Fibroblast of villous mesenchyme (primary cell): ENCODE measurements at places on chromosomes 4 and X.

- DNase-seq = peak; percentile 63
Observed at GRCh38 chr4:94448815-94449375, 2.8 kb upstream of the PDLIM5 start.

- no peak for DNase-seq
Observed at GRCh38 chr4:152189451-152190179, 346.3 kb downstream of the FBXW7 start.

DNA sequence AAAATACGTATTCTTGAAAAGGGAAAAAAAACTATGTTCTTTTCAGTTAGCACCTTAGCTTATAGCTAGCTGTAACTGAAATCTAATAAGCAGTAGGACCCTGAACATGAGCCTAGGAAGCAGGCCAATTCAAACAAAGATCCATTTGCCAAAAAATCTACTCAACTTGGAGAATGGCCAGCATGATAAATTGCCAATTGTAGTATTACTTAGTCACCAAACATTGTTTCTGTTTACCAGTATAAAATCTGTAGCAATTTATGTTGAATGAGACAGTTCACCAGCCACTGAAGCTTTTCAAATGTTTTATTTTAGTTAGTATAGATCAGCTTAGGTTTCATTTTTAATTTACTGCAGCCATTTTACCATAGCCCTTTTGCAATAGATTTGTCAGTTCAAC, 323.6 kb upstream of the DIPK2B start:
- peak; percentile 17 for DNase-seq

DNA sequence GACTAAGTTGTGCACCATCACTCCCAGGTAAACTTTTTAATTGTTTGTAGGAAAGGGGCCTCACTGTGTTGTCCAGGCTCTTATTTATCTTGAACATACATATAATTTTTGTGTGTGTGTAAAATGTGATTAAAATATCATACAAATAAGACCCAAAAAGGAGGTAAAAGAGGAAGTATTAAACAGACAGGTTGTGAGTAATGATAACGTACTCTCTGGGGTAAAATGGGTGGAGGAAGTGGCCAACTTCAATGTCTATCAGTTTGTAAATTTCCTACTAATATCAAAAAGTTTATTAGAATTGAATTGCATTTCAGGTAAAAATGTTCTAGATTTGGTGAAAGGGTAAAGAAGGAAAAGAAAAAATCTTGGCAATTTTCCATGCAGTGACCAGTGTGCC, 48.8 kb downstream of the SULT1E1 start:
- no peak for DNase-seq

- peak; percentile 75 for DNase-seq
Observed at GRCh38 chr4:187387739-187388138, 607.8 kb upstream of the ZFP42 start.

- no peak for DNase-seq
Observed at GRCh38 chr4:106930522-106930921, 105.6 kb downstream of the DKK2 start.

- no peak for DNase-seq
Observed at GRCh38 chr4:147425019-147425418, 55.9 kb upstream of the EDNRA start.

DNA sequence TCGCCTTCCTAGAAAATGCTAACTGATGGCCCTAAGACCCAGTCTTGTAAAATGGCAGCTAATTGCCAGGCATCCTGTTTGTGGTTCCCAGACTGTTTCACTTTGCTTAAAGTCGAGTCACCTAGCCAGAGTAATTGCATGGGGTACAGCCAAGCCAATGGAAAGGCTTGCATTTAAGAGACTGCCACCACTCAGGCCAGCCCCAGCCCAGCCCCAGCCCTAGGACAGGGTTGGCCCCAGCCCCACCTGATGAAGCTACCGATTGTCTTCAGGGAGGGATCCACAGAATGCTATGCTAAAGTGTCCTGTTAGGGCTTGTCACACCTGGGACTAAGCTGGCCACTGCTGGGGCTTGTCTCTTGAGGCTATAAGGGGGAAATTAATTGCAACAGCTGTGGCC, 194.6 kb upstream of the KLF3 start:
- no peak for DNase-seq

- DNase-seq = peak; percentile 1
Observed at GRCh38 chrX:44306356-44306755, 37.1 kb downstream of the EFHC2 start.

DNA sequence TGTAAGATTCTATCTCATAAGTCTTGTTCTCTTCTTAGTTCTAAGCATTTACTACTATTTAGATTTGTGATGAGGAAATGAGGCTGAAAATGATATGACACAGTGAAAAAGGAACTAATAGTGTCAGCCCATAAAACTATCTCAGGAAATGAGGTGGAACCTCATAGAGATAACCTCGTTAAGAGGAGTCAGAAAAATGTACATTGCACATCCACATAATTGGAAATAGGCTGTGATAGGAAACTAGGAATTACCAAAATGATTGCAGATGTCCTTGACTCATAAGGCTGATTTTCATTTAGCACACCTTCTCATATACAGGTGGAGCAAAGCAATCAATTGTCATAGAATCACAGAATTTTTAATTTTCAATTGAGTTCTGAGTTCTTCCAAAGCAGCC, 26.8 kb downstream of the ANXA10 start:
- DNase-seq = peak; percentile 50
